ENCODE measurements at places on chromosomes 3 and 15. TPM values are rescaled to one million over a fixed set of nuclear protein-coding genes. Genes with fewer than 3 reads are reported as not detected.

The CGNL1 gene
- 5.4 TPM for total RNA-seq

The TUSC7 gene
- not detected for total RNA-seq

The SEC22C gene
- total RNA-seq = 36.9 TPM

The CCNB2 gene
- total RNA-seq = 13.1 TPM

The CCRL2 gene
- not detected for total RNA-seq

The ARHGAP11A gene
- total RNA-seq = 8.9 TPM

The CASR gene
- not detected for total RNA-seq

The LRRC34 gene
- 3.6 TPM for total RNA-seq

The KY gene
- not detected for total RNA-seq

The CPNE4 gene
- total RNA-seq = 2.7 TPM

The MYRIP gene
- 1.8 TPM for total RNA-seq

The INO80 gene
- 20.4 TPM for total RNA-seq

GRCh38 chr3:184807549-184807948 lies 4.4 kb upstream of the VPS8 start:
- no peak for DNase-seq

GRCh38 chr3:31840252-31840651 lies 140.8 kb downstream of the OSBPL10 start:
- DNase-seq = no peak

DNA sequence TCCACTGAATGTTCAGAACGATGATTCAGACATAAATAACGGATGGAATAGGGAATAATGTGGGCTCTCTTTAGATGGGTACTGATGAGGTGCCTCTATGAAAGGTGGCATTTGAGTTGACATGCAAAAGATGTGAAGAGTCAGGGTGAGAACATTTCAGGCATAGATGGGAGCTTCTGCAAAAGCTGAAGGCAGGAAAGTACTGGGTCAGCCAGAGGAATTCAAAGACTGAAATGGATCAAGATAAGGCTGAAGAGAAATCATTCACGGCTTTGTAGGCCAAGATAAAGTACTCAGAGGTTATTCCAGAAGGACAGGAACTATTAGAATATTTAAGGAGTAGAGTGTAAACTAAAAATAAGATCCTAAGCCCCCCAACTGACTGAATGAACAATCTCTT lies 189.6 kb upstream of the MCTP2 start:
- DNase-seq = no peak

DNA sequence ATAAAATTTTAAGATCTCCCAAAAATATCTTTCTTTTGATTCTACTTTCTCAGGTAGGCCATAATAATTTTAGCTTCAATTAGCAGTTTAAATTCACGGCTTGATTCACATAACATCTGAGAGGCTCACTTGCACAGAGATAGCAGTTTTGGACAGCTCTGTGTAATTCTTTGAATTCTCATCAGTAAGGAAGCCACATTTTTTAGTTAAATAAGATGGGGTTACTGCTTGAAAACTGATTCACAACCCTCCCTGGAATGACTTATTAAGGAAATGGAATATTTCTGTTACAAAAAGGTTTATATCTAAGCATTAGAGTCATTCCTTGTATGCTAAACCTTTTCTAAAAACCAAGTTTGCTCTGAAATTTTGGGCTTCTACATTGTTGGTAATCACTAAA lies 212.7 kb downstream of the ALCAM start:
- no peak for DNase-seq

DNA sequence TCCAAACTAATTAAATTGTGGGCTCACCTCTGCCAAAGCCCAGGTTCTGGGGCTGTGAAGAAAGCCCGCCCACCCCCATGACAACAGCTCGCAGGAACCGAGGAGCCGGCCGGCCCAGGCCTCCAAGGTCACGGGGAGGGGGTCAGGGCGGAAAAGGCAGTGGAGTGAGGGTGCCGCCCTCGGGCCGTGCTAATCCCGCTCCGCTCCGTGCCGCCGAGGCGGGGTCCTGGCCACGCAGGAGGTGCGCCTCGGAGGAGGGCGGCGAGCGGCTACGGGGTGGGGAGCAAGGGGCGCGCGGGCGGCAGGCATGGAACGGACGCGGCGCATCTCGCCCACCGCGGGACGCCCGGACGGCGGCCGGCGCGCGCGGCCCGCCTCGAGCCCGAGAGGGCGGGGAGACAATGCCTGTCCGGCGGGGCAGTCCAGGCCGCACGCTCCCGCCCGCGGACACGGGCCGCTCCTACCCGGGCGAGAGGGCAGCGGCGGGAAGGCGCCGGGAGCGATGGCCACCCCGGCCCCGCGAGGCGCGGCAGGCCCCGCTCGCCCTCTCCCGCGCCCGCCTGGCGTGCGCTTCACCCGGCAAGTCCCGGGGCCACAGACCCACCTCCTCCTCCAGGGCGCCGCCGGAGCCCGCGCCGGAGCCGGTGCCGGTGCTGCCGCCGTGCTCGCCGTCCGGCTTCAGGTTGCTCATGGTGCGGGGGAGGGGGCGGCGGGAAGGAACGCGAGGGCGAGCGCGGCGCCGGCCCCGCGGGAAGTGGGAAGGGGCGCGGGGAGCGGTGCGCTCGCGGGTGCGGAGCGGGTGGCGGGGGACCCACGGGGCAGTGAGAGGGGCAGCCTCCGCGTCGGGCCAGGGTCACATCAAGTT lies 528 bp downstream of the RBPMS2 start:
- peak; percentile 33 for DNase-seq

- DNase-seq = no peak
These were observed 234.7 kb upstream of the ZPLD1 start for GRCh38 chr3:102200126-102200525.

- no peak for DNase-seq
These were observed 29.7 kb downstream of the TRIM71 start for GRCh38 chr3:32847528-32847927.

GRCh38 chr3:78988324-78988723 lies 779.5 kb downstream of the ROBO1 start:
- no peak for DNase-seq

GRCh38 chr3:176987901-176988650 lies 209.2 kb downstream of the TBL1XR1 start:
- DNase-seq = no peak

GRCh38 chr3:40206522-40206921 lies 103.0 kb upstream of the EIF1B start:
- no peak for DNase-seq

GRCh38 chr3:53729159-53729558 lies 117.1 kb downstream of the CHDH start:
- no peak for DNase-seq

- DNase-seq = no peak
These were observed 102.3 kb upstream of the TPM1 start for GRCh38 chr15:62940093-62940754.

GRCh38 chr3:69181592-69182211 lies 59.3 kb upstream of the LMOD3 start:
- DNase-seq = no peak

- no peak for DNase-seq
These were observed 287.8 kb upstream of the UMPS start for GRCh38 chr3:124442463-124442862.

DNA sequence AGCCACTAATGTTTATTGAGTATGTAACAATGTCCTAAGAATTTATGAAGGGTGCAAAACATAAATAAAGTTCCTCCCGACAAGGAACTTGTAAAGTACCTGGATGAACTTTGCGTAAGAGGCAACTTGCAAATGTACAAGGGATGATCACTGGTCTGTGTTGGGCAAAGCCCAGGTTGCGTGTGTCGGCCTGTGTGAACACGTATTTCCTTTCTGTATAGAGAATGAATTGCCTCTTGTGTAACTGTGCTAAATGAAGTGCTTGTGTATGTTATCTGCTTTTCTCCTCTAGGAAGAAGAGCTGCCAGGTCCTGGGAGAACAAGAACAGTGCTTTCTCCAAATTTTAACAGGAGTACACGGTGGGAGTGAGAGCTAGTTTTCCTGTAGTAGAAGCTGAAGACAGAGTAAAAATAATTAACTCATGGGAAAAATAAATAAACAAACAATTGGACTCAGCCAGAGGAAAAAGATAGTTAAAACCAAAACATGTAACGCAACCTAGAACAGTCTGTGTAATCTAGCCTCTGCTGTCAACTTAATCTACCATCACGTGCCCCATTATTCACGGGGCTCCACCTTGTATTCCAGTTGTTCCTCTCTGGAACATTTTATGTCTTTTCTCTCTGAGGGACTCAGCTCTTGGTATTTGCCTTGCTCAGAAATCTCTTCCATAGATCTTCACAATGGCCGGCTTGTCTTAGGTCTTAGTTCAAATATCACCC lies 83.7 kb upstream of the RASGRP1 start:
- no peak for DNase-seq

DNA sequence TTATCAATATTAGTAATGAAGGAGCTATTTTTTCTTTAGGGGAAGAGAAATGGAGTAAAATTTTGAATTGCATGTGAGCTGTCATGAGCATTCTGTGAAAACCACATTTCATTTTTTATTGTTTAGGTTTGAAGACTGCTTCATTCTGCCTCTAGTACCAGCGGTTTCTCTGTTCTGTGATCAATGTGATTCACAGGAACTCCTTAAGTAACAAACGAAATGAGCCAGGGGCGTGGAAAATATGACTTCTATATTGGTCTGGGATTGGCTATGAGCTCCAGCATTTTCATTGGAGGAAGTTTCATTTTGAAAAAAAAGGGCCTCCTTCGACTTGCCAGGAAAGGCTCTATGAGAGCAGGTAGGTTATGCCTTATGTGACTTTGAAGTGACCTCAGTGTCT lies 13.0 kb downstream of the NIPA2 start:
- DNase-seq = no peak

GRCh38 chr15:88426304-88426703 lies 40.9 kb downstream of the MRPL46 start:
- no peak for DNase-seq

DNA sequence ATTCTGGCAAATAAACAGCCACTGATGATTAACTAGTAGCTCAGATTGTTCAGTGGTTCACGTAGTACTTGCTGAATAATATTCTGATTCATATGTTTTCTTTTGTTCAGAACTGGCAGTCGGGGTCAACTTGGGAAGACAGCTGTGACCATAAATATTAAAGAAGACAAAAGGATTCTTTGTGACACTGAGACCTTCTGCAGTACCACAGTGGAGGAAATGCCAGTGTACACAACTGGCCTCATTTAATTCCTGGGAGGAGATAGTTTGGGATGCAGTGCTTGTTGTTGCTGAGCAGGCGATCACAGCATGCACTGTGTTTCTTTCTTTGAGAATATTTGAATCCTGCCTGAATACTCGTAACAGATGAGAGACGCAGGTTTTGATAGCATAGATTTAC lies 26.7 kb upstream of the MCF2L2 start:
- DNase-seq = no peak

GRCh38 chr15:83057002-83057401 lies 10.1 kb downstream of the BTBD1 start:
- no peak for DNase-seq

- DNase-seq = no peak
These were observed 43.8 kb upstream of the LRRFIP2 start for GRCh38 chr3:37218206-37218605.

DNA sequence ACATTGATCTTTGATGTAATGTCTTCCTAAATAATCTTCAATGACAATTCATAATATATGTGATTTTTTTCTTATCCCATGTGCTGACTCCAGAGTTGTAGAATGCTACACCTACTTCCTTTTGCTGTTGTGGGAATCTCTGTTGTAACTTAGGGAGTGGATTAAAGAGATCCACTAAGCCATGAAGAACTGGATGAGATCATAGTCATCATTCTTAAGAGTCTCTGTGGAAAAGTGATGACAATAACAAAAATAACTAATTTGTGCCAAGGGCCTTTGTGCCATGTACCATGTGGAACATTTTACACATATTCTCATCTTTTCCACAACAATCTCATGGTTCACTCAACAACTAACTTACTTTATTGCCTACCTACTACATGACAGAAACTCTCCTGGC lies 162.9 kb upstream of the PDZRN3 start:
- DNase-seq = no peak

GRCh38 chr3:174002543-174002942 lies 605.0 kb downstream of the NLGN1 start:
- DNase-seq = no peak

DNA sequence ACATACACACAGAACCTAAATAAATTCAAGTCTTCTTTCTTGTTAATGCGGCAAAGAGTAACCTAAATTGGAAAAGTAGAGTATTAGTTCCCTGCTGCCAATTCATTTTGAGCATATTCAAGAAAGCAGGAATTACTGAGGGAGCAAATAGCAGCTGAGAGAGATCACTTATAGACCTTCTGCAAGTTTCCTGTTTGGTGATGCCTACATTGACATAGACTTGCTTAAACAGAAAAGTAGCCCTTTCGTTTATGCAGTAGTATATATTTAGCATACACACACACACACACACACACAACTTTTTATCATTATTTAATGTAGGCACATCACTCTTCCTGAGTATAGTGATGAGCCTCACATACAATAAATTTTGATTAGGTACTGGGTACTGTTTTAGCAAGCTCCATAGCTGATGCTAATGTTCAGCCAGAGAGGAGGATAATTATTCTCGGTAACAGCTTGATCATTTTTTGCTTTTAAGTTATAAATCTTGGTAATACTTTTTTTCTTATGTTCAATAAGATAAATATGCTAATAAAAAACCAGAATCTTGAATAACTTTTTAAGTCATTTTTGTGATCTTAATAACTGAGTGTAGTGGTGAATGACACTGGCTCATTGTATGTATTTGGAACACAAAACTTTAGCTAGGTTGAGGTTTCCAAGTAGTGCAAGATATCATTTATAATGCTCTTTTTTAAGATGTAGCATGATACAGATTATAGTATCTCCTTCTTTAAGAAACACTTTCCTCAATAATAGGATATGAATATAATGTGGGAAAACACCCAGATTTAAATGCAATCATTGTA lies 174.7 kb downstream of the MBNL1 start:
- DNase-seq = no peak

DNA sequence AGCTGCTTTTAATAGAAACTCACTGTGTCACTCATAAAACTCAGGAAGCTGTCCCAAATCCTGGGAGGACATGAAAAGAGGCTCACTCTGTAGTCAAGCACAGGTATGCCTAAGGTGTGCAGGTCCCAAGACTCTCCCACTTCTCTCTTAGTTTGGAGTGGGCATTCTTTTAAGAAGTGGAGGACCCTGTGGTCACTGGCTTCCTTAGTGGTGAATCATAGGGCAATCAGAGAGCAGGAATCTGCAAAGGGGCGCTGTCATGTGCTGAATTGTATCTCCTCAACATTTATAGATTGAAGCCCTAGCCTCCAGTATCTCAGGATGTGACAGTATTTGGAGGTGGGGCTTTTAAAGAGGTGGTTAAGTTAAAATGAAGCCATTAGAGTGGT lies 47.2 kb upstream of the ZBTB38 start:
- no peak for DNase-seq

GRCh38 chr3:46314517-46314916 lies 39.4 kb upstream of the CCR2 start:
- no peak for DNase-seq
